ENCODE measurements at places on chromosomes 6 and 20.

GRCh38 chr6:8182902-8183665 lies 80.7 kb upstream of the EEF1E1 start:
- DNase-seq: no peak

DNA sequence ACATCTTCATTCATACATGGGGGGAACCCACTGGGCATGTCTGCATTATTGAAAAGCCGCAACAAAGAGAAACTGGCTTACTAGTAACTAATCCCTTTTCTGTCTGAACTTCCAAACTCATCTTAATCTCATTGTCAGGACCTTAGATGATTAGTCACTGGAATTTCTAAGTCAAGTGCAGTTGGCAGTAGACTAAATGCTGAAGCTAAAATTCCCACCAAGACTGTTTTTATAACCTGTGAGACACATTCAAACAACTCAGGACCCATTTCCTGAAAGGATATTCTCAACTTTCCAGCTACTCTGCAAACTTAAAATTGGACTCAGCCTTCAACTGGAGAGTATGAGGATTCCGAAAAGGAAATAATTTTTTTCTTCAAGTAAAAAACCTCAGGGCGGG lies 94.8 kb upstream of the SCAF8 start:
- no peak for DNase-seq

DNA sequence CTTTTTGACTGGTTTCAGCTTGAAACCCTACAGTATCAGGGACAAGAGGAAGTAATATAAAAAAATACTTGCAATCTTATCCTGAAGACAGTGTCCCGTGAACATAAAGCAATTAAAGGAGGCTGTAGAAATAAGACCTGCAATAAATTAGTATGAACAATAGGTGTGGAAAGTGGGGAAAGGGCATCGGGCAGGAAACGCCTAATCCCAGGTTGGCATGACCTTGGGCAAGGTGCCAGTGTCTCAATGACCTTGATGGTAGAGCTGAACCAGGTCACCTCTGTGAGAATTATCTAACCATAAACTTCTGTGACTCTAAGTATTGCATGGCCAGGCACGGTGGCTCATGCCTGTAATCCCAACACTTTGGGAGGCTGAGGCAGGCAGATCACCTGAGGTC lies 115.2 kb downstream of the LY86 start:
- DNase-seq: no peak

DNA sequence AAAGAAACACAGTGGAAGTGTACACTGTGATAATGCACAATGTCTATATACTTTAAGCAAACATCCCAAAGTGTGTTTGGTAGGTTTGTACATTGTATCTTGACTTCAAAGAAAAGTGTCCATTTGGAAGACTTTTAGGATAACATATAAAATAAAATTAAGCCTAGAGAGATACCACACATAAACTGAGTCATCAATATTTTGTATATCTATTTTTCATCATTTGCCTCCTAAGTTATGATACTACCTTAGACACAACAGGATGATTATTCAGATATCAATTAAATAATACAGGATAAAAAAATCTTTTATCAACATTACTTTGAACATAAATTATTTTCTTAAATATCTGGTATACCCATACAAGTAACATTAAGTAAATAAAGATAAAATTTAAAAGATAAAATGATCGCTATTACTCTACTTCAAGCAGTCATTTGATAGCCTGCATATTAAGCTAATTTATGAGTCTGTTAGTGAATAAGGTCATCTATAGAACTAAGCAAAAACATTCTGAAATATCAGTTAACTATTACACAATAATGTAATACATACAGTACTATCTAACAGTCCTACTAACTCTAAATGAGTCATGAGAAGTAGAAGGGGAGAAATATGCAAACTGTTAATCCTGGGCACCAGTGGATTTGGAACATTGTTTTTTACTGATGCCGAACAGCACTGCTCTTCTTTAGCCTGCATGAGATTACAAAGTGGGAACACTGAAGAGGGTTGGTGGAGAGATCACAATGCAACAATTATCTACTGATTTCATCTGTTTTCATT lies 158.4 kb upstream of the SIM1 start:
- DNase-seq: no peak

GRCh38 chr20:42613076-42613475 lies 576.6 kb downstream of the PTPRT start:
- DNase-seq: no peak

- DNase-seq: no peak
These were observed 174.5 kb downstream of the MRPL14 start for GRCh38 chr6:43952746-43953145.

- DNase-seq: no peak
These were observed 193.4 kb upstream of the CDYL start for GRCh38 chr6:4582506-4583417.

DNA sequence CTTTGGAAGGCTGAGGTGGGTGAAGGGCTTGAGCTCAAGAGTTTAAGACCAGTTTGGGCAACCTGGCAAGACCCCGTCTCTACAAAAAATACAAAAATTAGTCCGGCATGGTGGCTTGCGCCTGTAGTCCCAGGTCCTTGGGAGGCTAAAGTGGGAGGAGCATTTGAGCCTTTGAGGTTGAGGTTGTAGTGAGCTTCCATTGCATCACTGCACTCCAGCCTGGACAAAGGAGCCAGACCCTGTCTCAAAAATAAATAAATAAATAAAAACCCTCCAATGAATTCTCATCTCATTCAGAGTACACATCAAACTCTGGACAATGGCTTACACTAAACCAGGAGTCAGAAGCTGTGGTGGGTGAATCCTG lies 31.8 kb downstream of the B4GALT5 start:
- no peak for DNase-seq

GRCh38 chr6:137471986-137472385 lies 22.2 kb downstream of the OLIG3 start:
- no peak for DNase-seq

DNA sequence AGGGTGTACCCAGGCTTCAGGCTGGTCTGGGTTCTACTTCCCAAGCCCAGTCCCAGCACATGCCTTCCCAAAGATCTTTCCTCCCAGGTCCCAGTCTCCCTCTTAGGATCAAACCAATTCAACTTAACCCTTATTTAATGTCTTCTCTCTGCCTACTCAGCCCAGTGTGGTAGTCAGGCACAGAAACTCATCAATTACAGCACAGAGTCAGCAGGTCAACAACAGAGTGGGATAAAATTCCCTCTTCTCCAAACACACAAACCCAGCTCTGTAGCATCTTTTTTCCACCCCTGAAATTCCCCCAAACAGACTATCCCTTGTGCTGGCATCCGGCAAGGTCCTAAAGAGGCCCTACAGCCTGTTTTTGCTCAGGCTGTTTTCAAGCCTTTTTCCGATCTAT lies 47.3 kb upstream of the CDYL start:
- no peak for DNase-seq

DNA sequence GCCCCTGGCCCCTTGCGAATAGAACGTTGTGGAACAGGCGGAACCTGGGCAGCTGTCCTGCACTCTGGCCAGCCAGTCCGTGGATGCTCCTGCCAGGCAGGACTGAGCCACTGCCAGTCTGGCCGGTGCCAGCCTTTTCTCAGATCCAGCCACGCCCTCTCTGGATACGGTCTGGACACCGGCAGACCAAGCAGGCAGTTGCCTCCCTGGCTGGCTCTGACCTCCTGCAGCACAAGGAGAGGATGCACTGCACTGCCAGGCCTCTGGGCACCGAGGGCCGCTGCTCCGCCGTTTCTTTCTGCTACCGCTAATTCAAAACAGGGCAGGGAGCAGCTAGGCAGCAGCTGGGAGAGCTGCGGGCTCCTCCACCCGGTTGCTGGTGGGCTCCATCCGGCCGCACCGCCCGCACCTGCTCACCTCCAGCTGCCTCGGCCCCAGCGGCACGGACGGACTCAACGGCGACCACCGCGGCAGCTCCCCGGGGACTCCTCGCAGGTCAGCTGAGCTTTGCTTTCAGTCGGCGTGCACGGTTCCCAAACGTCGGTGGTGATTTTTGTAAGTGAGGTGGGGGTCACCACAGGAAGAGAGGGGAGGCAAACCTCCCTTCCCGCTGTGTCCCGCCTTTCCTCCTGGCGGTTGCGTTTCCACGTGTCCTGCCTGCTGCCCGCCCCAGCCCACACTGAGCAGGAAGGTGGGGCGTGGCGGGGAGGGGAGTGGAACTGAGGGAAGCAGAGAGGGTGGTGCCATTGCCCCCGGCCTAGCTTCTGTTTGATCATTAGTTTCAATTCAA lies 30.3 kb upstream of the AFDN start:
- no peak for DNase-seq

- DNase-seq: no peak
These were observed 84.6 kb downstream of the PTPN1 start for GRCh38 chr20:50594591-50595432.

DNA sequence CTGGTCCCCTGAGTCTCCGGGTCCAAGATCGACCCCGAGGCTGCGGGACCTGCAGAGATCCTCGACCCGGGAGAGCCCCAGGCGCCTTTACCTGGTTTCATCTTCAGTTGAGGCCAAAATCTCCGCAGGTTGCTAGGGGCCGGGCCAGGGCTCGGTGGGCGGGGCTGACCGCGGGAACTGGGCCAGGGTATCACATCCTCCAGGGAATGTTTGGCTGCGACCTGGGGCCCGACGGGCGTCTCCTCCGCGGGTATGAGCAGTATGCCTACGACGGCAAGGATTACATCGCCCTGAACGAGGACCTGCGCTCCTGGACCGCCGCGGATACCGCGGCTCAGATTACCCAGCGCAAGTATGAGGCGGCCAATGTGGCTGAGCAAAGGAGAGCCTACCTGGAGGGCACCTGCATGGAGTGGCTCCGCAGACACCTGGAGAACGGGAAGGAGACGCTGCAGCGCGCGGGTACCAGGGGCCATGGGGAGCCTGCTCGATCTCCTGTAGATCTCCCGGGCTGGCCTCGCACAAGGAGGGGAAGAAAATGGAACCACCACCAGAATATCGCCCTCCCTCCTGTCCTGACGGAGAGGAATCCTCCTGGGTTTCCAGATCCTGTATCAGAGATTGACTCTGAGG lies 53.8 kb upstream of the POLR1H start:
- no peak for DNase-seq

DNA sequence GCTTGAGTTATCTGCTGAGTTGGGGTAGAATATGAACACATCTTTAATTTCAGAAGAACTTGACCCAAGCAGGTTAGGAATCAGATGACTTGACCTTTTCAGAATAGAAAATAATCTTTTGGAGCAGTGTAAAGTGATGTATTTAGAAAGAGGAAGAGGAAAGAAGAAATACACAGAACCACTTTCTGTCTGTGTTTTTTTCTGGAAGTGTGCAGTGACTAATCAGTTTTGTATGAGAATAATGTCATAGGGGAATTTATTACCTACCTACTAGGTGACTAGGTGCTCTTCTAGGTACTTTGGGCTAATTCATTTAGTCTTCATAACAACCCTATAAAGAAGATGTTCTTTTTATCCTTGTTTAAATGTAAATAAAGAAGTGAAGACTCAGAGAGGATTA lies 3.0 kb downstream of the PPP1R14C start:
- no peak for DNase-seq

- no peak for DNase-seq
These were observed 7.4 kb upstream of the FGD2 start for GRCh38 chr6:36997811-36998722.

Measured in stimulated activated CD8-positive, alpha-beta memory T cell treated with anti-CD3 and anti-CD28 coated beads, Interleukin-15, amount 100 ng/mL, for 24 hours (primary cell).